Smooth muscle cell of bladder (primary cell): ENCODE measurements at places on chromosomes 5 and 9. TPM values are rescaled to one million over a fixed set of nuclear protein-coding genes. Genes with fewer than 3 reads are reported as not detected.

The LECT2 gene
- not detected in 2 replicates for total RNA-seq

The CATSPER3 gene
- 0.09 and 0.14 TPM in 2 replicates for total RNA-seq

The ROR2 gene
- 29.4 and 30.0 TPM in 2 replicates for total RNA-seq

The GPRIN1 gene
- total RNA-seq: 1.1 and 1.3 TPM in 2 replicates

The PCDHGB2 gene
- total RNA-seq: 2.4 and 2.7 TPM in 2 replicates
